Activated naive CD8-positive, alpha-beta T cell treated with anti-CD3 and anti-CD28 coated beads for 36 hours (primary cell): ENCODE measurements at places on chromosomes 13 and 19.

- no peak for DNase-seq
Observed at GRCh38 chr13:87954091-87954490, 282.9 kb downstream of the SLITRK5 start.

DNA sequence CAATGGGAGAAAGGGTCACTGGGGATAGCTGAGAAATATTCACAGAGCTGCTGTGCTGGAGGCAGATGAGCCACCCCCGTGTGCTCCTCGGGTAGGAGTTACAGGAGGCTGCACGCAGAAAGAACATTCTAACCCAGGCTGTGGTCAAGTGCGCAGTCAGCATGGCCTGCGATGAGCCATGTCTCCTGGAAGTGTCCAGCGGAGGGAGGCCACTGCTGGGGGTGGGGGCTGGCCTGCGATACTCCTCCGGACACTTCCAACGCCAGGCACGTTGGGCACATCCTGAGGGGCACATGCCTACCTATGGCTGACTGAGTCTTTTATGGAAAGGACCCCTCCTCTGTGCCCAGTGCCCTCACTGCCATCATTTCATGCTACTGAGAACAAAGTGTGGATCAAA is 55.9 kb downstream of the RAB20 start:
- no peak for DNase-seq

GRCh38 chr19:8363803-8364771 is at the start of gene ANGPTL4:
ANGPTL4 (plus strand) TSS chr19:8364155; CDS start chr19:8364322, 167 bp downstream.
- peak; percentile 76 for DNase-seq

- no peak for DNase-seq
Observed at GRCh38 chr13:80655778-80656511, 315.0 kb upstream of the SPRY2 start.

GRCh38 chr19:11242864-11243797 is 3.7 kb downstream of the ANGPTL8 start:
- DNase-seq, result peak; percentile 84

- no peak for DNase-seq
Observed at GRCh38 chr19:42207767-42208271, 9.7 kb downstream of the DEDD2 start.

DNA sequence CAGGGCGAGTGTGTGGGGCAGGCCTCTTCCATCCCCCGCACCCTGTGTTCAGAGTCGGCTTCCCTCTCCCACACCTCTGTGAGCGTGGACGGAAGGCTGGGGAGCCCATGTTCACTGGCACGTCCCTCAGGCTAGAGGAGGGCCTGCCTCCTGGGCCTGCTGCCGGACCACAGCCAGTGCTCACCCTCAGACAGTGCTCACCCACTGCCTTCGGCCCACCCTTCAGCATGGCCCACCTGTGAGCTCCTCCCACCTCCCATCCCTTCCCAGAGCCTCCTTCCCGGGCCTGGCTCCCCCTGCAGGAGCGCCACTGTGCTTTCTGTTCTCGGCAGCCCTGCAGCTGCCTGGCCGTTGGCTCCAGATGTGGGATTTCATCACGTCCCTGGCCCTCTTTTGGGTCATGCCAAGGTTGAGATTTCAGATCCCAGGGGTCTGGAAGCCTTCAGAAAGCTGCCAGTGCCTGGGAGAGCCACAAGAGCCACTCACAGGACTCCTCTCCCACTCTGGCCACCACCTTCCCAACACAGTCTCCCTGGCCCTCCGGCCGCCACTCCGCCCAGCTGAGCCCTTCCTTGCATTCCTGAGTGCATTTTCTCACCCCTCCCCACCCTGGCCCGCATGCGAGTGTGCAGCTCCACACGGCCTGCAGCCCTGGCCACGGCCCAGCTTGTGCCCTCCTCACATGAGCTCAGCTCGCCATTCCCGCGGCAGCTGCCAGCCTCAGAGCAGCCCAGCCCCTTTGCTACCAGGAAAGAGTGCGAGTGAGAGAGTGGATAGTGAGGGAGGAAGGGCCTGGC is 25.3 kb downstream of the CAPN12 start:
- DNase-seq, result no peak

- DNase-seq, result no peak
Observed at GRCh38 chr19:48121909-48122371, 11.3 kb upstream of the PLA2G4C start.

GRCh38 chr19:35621708-35622107 is 7.1 kb upstream of the RBM42 start:
- no peak for DNase-seq

- peak; percentile 72 for DNase-seq
Observed at GRCh38 chr19:18865973-18866799, 29.8 kb downstream of the CERS1 start.

- DNase-seq, result no peak
Observed at GRCh38 chr13:98105929-98106336, 37.0 kb upstream of the FARP1 start.

DNA sequence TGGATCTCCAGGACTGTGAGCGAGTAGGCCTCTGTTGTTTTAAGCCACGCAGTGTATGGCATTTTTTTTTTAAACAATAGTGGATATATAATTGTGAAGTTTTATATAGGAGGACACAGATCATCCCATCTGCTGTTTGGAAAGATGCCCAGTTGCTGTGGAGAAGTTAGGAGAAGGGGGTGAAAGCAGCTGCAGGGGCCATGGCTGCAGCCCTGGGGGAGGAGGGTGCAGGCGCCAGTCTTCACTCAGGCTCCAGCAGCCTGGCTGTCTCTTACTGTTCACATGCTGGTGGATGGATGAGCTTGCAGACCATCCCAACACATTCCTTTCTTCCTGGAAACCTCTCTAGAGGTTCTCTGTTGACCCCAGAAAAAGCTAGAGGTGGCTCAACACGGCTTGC is 242.3 kb downstream of the TEX29 start:
- DNase-seq, result no peak

DNA sequence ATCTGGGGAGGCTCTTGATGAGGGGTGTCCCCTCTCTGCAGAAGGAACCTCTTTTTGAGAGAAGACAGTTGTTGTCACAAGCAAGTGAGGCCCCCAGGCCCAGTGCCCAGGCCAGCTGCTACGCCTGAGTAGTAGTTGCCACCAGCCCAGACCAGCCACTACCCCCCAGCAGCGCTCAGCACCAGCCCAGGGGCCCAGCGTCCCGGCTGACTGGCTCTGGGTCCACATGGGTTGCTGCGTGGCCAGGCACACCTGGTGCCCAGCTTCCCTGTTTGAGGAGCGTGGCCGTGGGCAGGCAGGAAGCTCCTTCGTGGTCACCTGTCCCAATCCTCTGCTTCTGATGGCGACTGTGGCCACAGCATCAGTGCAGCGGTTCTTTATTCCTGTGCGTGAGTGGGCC is 84.7 kb downstream of the KDM4B start:
- DNase-seq, result no peak
